NCI-H524 (cell line): ENCODE measurements at places on chromosomes 1 and 21.

GRCh38 chr1:88061492-88062177, 622.4 kb upstream of the PKN2 start:
- peak; percentile 65 for DNase-seq

DNA sequence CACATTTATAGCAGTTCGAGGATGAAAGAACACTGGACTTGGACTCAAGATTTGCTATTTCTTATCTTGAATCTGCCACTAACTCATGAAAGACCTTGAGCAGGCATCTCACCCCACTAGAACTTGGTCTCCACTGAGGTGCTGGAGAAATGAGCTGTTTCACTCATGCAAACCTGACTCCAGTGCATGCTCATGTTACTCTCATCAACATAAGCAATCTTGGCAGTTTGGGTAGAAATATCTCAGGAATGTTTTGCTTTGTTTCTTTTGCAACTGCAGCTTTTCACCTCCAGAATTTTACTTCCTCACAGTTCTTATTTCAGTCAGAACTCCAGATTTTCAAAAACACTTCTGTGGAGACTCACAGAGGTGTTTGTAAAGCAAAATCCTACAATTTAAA, 46.2 kb upstream of the DAB1 start:
- no peak for DNase-seq

DNA sequence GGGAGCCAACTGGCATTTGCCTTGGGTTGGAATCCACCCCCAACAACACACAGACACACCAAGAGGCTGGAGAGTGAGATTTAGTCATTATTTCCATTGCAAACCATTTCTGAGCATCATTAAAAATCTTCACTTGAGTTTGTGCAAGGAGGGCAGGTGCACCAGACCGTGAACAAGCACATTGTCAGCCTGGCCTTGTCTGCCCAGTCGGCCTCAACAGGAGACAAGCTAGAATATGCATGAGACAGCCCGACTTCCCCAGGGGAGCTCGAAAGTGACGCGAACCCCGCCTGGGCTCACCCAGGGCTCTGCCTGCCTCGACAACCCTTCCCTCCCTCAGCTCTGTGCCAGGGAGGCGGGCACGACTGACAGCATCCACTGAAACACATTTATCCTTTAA, 15.4 kb upstream of the GUCA2B start:
- no peak for DNase-seq

- DNase-seq = no peak
Measured at GRCh38 chr21:44413566-44414290, 41.6 kb upstream of the LRRC3 start.

- DNase-seq = no peak
Measured at GRCh38 chr1:91601554-91602376, 101.1 kb downstream of the CDC7 start.

DNA sequence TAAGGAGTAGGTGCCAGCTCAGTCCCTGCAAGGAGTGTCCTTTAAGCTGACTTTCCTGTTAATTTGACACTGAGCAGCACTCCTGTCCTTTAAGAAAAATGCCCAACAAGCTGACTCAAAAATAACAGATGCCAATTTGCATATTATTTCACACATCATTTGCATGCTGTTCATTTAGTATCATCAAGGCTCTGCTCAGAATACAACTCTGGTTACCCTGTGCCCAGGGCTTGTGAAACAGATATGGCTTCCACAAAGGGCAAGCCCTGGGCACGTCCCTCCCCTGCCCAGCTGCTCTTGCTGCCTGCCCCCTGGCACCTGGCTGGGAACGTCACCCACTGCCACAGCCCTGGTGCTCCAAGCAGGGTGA, 10.3 kb downstream of the KCNN3 start:
- no peak for DNase-seq

DNA sequence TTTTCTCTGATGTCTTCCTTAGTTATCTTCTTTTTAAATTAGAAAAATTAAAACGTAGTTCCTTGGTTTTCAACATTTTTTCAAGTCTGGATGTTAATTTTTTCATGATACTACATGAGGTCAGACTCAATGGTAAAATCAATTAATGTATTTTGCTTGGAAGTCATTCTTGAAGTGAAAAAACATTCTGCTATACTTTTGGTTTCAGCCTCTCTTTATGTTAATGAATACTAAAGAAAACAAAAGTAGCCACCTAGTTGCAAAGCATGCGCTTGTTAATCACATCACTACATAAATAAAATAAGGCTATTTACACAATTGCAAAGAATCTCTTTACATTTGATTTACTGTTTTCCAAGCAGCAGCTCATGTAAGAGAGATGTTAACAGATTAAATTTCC, 170.4 kb downstream of the LIPI start:
- DNase-seq = no peak

DNA sequence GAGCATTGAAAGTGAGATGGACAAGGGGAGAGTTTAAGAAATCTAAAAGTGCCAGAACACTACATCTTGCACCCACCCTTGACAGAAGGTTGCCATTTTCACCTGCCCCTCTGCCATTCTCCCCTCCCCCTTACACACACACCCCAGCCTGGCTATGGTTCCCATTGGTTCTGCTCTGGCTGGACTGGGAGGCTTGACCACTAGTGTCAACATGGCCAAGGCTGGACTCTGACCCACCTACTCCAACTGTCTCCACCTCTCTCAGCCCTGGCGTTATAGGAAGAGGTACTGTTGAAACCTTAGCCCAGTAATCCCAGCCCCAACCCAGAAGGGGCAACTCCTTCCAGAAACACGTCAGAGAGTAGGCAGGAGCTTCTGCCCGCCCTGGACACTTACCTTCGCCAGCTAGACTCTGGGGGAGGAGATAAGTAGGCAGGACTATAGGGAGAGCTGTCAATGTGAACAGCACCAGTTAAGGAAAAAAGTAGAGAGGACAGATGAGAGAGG, 4.5 kb downstream of the CRTC2 start:
- no peak for DNase-seq

DNA sequence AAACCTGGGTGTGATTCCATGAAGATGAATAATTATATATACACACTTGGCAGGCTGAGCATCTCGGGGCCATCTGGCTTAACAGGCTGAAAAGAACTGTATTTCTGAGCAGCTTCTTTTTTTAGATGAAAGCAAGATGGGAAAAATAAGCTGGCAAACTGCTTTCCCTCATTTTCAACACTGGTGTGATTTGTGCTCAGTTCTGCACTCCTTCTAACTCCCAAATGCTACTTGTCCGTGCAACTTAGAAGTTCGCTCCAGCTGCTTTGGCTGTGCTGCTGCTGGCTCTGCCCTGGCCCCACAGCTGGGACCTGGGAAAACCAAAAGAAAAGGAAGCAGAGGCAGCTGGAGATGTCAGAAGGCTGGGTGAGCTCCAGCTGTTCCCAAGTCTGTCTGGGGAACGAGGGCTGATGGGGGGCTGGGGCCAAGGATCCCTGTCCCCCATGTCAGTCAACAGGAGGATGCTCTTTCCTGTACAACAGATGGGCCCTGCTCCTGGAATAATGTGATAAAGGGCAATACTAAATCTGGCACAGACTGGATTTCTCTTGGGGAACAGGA, 44.9 kb downstream of the PAFAH2 start:
- DNase-seq = peak; percentile 99

DNA sequence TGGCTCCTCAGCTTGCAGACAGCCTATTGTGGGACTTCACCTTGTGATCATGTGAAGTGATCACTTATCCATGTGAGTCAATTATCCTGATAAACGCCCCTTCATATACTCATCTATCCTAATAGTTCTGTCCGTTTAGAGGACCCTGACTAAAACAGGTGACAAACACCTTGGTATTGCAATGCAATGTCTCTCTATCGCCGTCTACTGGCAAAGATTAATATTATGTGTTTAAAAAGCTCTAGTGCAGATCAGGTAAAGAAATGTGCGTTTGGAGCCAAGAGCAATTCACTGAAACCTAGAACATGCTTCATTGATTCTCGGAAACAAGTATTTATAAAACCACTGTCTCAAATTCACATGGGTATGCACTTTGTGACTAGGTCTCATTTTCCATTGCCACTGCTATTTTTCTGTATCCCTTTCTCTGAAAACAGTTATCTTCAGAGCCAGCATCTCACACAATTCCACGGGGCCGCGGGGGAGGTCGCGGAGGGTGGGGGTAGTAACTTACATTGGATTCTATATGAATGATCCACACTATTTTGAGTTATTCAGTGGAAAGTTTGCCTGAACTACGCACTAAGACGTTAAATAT, 554.6 kb upstream of the NCAM2 start:
- DNase-seq = no peak

DNA sequence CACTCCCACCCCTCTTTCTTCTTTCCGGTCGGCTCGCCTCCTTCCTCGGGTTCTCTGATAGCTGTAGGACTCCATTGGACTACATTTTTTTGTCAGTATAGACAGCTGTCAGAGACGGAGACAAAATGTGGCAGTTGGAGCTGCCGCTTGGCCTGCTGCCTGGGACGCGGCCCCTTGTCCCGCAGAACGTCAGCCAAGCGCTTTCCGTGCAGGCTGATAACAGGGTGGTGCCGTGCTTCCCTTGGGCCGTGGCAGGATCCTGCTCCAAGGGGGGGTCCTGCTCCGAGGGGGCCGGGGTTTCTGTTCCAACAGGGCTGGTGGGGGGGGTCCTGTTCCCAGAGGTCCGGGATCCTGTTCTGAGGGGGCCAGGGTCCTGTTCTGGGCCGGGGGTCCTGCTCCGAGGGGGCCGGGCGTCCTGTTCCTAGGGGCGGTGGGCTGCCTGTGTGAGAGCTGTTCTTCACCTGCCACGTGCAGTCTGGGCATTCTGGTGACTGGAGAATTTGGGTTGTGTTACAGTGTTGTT, 4.9 kb downstream of the SKI start:
- no peak for DNase-seq

- no peak for DNase-seq
Measured at GRCh38 chr1:5680600-5680999, 311.6 kb downstream of the NPHP4 start.

- no peak for DNase-seq
Measured at GRCh38 chr1:227885135-227885647, 62.5 kb downstream of the WNT9A start.

DNA sequence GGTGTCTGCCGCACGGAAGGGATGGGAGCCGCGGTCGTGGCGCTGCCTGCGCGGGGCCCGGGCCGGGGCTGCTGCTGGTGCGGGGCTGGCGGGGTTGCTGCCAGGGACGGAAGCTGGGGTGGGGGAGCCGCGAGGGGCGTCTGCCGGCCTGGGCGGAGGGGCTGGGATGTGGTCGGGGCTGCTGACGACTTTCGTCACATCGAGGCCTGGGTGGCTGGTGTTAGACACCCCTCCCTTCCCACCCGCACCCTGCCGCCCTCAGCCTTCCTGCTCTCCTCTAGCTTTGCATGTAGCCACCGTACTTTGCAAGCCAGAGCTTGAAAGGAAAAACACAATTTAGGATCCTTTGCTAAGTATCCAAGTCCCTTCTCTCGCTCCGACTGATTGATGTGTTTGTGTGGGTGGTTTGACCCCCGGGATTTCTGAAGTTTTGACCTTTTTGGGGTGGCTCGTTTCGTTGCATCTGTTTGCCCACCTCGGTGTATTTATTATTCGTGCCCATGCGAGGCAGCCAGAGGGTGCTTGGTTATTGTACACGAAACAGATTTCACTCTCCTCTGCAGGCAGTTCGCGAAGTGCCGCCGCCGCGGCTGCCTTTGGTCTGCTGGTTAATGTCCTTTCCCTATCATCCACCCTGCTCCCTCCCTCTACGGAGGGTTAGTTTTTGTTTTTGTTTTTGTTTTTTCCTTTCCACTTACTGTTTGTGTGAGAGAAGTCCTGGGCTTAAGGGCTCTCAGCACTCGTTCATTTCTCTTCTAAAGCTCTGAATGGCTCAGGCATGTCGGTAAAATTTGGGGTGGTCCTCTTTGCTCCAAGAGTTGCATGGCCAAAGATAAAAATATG, 868 bp downstream of the C1orf21 start:
- peak; percentile 14 for DNase-seq

GRCh38 chr1:206929524-206929923, 7.8 kb upstream of the FCMR start:
- DNase-seq = no peak

DNA sequence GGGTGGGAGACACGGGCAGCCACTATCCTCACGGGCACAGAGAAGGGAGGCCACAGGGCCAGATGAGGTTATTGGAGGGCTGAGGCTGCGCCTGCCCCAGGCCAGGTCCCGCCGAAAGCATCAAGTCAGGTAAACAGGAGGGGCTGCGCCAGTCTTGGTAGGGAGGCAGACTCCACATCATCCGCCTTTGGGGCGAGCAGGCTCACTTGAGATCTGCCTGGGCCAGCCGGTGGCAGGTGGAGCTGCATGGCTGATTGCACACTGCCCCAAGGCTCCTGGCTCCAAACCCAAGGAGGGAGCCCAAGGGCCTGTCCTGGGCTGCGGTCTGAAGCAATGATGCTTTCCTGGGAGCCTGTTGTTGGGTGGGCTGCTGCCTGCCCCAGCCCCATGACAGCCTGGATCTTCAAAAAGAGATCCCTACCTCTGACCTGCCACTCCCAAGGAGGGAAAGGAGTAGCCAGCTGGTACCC, 4.6 kb downstream of the SMIM1 start:
- no peak for DNase-seq

- no peak for DNase-seq
Measured at GRCh38 chr1:226617109-226617508, 68.5 kb downstream of the STUM start.

DNA sequence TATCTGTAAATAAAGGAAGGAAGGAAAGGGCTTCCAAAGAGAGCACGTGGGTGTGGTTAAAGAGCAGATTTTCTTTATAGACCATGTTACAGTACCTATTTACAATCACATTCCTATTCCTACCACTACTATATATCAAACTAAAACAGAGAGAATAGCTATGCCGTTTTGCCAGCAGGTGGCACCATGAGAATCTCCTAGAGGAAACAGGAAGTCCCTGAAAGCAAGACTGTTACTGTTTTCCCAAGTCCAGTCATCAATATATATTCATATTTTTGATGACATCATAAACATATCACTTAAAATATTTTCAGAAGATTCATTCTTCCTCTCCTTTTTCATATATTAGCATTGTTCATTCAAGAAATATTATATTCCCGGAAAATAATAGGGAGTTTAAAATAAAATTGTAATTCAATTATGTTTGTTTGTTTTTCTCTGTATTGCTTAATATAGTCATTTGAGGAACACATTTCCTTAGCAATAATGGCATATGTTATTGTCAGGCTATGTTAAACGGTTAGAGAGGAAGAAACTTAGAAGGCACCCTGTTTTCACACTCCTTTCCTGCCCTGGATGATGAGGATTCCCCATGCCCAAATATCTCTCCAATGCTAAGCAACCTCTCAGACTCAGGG, 6.6 kb downstream of the CCDC190 start:
- peak; percentile 34 for DNase-seq

- DNase-seq = no peak
Measured at GRCh38 chr1:48610628-48611542, 138.9 kb upstream of the SPATA6 start.

DNA sequence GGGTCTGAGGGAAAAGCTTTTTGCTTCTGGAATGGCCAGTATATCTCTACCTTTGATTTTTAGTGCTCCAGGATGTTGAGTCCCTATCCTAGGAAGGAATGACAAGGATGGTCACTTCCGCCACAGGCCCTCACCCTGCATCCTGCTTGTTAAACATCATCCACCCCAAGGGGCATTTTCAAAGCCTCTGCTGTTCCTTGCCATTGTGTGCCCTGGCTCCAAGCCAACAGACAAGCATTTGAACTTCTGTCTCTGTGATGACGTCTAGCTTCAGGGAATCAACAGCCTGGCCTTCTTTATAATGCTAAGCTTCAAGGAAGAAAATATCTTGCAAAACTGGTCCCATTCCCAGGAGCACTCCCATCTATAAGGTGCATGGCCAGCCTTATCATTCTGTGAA, 12.3 kb upstream of the JAM2 start:
- peak; percentile 46 for DNase-seq
